Activated CD4-positive, alpha-beta T cell treated with anti-CD3 and anti-CD28 coated beads, Interleukin-2, amount 10 ng/mL, durations not matched to agents 7 days and 5 days (primary cell): ENCODE measurements at places on chromosomes 16 and 17.

DNA sequence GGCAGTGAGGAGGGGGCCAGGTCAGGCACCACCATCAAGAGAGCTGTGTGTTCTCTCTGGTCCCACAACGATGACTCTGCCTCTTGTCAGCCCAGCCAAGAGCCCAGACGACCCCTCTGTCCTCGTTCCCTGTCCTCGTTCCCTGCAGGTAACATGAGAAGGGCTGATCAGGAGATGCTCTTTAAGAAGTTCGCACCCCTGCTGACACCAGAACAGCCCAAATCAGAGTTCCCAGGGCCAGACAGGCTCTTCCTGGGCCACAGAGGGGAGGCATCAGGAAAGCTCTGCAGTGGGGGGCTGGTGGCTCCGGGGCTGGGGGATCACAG is 13.5 kb upstream of the DNAI2 start:
- DNase-seq: no peak
- no peak overlapping the region for H3K27ac ChIP-seq
- no peaks in the 10 kb centered on the region for H3K27me3 ChIP-seq
- no peak overlapping the region for H3K4me3 ChIP-seq
- H3K36me3 ChIP-seq: no peaks in the 10 kb centered on the region
- no peaks in the 10 kb centered on the region for H3K4me1 ChIP-seq

GRCh38 chr17:81252326-81252986 is 13.3 kb downstream of the NDUFAF8 start:
- no peaks in the 10 kb centered on the region for H3K27me3 ChIP-seq
- no peak overlapping the region for H3K27ac ChIP-seq
- DNase-seq: no peak
- peaks cover 8% of the 10 kb centered on the region for H3K36me3 ChIP-seq

DNA sequence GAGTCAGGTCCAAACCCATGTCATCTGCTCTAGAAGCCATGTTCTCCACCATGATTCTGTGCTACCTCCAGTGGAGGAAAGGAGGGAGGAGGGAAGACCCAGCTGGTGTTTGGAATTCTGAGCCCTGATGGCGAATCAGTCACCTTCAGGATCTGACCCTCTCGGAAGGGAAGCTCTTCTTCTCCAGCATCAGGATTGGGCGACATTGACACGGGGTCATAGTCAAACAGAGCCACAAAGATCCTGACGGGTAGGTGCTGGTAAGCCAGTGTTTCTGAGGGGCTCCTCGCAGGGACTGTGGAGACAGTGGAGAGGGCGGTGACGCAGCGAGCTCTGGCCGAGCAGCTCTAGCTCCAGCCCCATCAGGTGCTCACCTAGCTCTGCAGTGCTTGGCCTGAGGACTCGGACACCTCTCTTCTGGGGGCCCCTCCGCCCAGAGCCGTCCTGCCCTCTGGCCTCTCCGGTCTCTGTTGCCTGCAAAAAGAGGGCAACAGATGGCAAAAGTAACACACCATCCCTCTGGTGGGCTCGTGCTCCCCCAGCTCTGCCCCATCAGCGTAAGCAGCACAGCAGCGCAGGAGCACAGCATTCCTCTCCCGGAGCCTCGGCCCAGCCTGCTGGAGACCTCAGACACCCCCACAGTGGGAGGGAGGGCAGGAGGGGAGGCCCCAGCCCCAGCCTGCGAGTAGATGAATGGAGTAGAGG is 21.0 kb downstream of the TSPOAP1 start:
- DNase-seq: no peak
- H3K4me3 ChIP-seq: no peak overlapping the region
- H3K36me3 ChIP-seq: no peaks in the 10 kb centered on the region
- H3K4me1 ChIP-seq: no peaks in the 10 kb centered on the region
- H3K27me3 ChIP-seq: no peaks in the 10 kb centered on the region

DNA sequence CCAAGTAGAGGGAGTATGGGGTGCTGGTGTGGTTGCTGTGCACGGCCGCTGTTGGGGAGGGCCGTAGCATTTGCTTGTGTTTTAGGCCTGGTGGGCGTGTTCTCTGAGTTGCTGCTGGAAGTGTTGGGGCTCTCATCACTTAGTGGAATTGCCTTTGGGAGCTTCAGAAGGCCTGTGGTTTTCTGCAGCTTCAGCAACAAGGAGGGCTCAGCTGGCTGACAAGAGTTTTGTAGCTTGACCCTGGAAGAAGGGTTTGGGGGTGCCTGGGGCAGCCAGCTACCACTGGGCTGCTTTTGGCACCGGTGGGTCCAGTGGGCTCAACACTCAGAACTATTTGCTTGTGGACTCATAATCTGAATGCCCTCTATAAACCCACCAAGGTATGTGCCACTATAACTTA is 30.9 kb downstream of the HAPSTR1 start:
- H3K27me3 ChIP-seq: no peaks in the 10 kb centered on the region
- DNase-seq: no peak
- H3K4me3 ChIP-seq: no peak overlapping the region
- H3K4me1 ChIP-seq: peaks cover 45% of the 10 kb centered on the region
- no peak overlapping the region for H3K27ac ChIP-seq
- peaks cover 40% of the 10 kb centered on the region for H3K36me3 ChIP-seq

GRCh38 chr16:66262253-66263167 is 104.0 kb upstream of the CDH5 start:
- no peaks in the 10 kb centered on the region for H3K36me3 ChIP-seq
- H3K4me3 ChIP-seq: no peak overlapping the region
- H3K4me1 ChIP-seq: peaks cover 2% of the 10 kb centered on the region
- no peak for DNase-seq
- no peak overlapping the region for H3K27ac ChIP-seq

- H3K4me3 ChIP-seq: no peak overlapping the region
- H3K27ac ChIP-seq: no peak overlapping the region
- DNase-seq: no peak
- H3K27me3 ChIP-seq: no peaks in the 10 kb centered on the region
- peaks cover 43% of the 10 kb centered on the region for H3K36me3 ChIP-seq
- peaks cover 4% of the 10 kb centered on the region for H3K4me1 ChIP-seq
Measured at GRCh38 chr17:49603238-49603637, 27.6 kb downstream of the NXPH3 start.

DNA sequence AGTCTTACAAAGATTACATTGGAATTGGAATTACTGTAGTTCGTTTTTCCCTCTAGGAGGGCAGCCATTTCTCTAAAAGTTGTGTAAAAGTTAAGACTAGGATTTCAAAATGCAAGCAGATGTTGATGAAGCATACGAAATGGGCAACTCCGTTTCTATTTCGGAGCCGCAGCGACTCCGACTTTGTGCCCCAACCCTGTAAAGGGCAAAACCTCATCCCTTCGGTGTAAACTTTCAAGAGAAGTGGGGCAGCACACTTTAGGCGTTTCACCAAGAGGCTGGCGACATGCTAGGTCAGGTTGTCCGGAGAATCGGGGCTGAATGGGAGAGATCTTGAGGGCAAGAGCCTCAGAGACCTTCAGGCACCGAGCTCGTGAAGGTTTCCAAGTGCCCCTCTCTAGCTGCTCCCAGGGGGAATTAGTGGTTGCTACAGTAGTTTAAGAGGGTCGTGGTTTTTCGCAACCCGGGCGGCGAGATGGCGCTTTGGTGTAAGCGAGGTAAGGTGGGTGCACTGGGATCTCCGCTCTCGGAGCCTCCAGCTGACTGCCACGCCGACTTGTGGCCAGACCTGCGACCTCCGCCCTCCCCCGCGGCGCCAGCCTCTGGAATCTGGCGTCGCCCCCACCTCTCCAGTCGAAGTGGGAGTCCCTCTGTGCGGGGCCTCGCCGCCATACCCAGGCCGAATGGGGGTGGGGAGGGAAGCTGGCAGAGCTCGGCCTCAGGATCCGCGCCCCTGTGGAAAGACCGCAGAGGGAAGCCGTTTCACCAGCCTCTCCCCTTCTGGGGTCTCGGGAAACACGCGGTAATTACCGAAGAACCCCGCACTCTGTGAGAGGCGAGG is 1.0 kb upstream of the HEXIM2 start:
- no peaks in the 10 kb centered on the region for H3K27me3 ChIP-seq
- peak; percentile 44 for DNase-seq
- peak overlapping the region; percentile 99 for H3K4me3 ChIP-seq
- H3K36me3 ChIP-seq: peaks cover 25% of the 10 kb centered on the region

- H3K4me1 ChIP-seq: peaks cover 7% of the 10 kb centered on the region
- no peak overlapping the region for H3K27ac ChIP-seq
- H3K4me3 ChIP-seq: no peak overlapping the region
- no peak for DNase-seq
- H3K36me3 ChIP-seq: no peaks in the 10 kb centered on the region
- H3K27me3 ChIP-seq: no peaks in the 10 kb centered on the region
Measured at GRCh38 chr16:48394355-48394703, 9.1 kb upstream of the SIAH1 start.

DNA sequence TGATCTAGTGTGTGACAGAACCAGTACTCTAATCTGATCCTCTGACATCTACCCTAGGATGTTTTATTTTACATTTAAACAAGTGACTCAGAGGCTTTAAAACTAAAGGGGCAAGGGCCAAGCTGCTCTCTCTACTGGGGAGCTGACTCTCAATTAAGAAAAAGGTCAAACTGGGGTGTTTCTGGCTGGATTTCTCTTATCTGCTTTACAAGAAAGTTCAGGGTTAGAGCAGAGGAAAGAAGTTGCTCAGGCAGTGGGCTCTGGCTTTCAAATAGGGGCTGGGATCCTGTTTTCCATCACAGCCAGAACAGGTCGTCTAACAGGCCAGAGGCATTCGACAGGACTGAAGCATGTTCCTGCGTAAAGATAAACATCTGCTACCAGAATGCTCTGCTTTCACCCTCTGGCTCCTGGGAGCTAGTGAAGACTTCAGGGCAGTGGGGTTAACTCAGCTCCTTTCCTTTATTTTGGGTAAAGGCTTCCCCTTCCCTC is 8.5 kb downstream of the MMP28 start:
- no peak overlapping the region for H3K27ac ChIP-seq
- no peaks in the 10 kb centered on the region for H3K36me3 ChIP-seq
- no peak overlapping the region for H3K4me3 ChIP-seq

DNA sequence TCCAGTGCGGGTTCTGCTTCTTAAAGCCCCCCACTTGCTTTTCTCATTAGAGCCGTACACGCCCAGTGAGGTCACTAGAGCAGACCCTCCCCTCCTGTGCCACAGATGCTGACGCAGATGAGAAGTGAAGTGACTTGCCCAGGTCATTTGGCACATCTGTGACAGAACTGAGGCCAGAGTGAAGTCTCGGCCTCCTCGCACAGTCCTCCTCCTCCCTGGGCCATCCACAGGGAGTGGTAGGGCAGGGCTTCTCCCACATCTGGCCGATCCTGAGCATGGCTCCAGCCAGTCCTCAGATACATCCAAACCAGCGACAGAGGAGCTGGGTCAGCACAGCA is 15.3 kb upstream of the TBX2 start:
- H3K27me3 ChIP-seq: no peaks in the 10 kb centered on the region
- no peak overlapping the region for H3K27ac ChIP-seq
- no peak overlapping the region for H3K4me3 ChIP-seq
- peaks cover under 1% of the 10 kb centered on the region for H3K4me1 ChIP-seq
- DNase-seq: no peak
- H3K36me3 ChIP-seq: no peaks in the 10 kb centered on the region

DNA sequence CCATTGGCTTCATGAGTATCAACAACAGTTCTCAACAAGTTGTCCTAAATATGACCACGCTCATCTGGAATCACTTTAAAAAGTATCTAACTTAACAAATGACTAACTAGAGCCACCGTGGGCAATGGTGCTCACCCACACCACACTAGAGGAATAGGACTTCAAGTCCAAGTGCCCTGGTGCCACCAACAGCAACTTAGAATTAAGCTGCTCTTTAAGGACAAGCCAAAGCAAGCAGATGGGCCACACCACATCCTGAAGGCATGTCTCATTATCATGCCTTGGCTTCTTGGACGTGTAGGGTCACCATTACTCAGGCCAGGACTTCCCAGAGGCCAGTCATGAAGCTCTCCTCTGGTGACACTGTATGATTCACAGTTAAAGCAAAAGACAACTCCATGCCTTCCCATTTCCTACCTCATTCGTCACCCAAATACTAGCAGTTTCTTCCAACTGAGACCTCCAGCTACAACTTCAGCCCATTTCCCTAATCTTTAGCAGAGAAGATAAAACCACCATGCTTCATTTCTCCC is 9.4 kb upstream of the SLC6A4 start:
- H3K27me3 ChIP-seq: peaks cover 6% of the 10 kb centered on the region
- H3K4me1 ChIP-seq: no peaks in the 10 kb centered on the region
- no peak for DNase-seq
- H3K36me3 ChIP-seq: peaks cover 24% of the 10 kb centered on the region
- H3K4me3 ChIP-seq: no peak overlapping the region

GRCh38 chr16:75217389-75217851 is 1.4 kb upstream of the CTRB1 start:
- H3K36me3 ChIP-seq: no peaks in the 10 kb centered on the region
- peaks cover 20% of the 10 kb centered on the region for H3K4me1 ChIP-seq
- no peak for DNase-seq
- H3K27me3 ChIP-seq: no peaks in the 10 kb centered on the region
- H3K27ac ChIP-seq: no peak overlapping the region

DNA sequence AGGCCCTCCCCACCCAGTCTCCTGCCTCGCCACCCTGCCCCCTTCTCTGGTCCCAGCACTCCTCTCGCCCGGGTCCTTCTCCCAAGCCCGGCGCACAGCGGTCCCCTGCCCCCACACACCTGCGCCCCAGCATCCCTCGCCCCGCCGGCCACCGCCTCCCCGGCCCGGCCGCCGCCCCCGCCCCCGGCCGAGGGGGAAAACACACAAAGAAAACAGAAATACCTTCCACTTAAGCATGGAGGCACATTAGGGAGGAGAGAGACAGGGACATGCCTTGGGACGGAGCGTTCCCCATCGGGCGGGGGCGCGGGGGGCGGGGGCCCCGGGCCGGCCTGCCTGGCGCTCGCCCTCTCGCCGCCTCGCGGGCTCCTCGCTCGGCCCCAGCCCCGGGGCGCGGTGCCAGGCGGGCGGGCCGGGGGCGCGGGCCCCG is 326 bp downstream of the SRCIN1 start:
- H3K4me3 ChIP-seq: peak overlapping the region; percentile 53
- no peaks in the 10 kb centered on the region for H3K36me3 ChIP-seq
- DNase-seq: no peak
- peaks cover 70% of the 10 kb centered on the region for H3K27me3 ChIP-seq

DNA sequence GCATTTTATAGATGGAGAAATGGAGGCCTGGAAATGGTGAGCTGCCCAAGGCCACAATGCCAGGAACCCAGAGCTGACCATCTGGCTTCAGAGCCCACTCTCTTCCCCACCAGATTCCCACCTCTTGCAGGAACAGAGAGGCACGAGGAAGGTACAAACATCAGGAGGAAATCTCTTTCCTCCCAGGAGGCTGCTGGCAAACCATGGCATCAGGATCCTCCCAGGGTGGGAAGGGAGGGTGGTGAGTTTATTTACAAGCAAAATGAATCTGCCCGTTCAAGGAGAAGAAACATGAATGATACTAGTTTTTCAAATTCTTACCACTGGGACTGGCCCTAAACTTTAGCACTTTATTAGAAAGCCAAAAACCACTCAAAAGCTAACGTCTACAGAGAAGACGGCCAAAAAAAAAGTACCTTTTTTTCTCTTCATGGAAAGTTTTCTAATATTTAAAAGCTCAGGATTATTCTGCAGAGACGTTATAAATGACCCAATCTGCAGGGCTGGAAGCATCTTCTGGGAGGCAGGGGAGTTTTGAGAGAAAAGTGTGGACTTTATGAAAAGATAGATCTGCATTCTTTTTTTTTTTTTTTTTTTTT is 79.1 kb downstream of the NXN start:
- H3K4me3 ChIP-seq: no peak overlapping the region
- no peaks in the 10 kb centered on the region for H3K36me3 ChIP-seq
- no peak for DNase-seq
- no peaks in the 10 kb centered on the region for H3K4me1 ChIP-seq
- H3K27ac ChIP-seq: no peak overlapping the region
